Stimulated activated CD8-positive, alpha-beta memory T cell treated with anti-CD3 and anti-CD28 coated beads, Interleukin-7, amount 100 ng/mL, for 4 hours (primary cell): ENCODE measurements at places on chromosomes 5 and 9.

GRCh38 chr5:136023958-136024541 lies 4.7 kb upstream of the TGFBI start:
- DNase-seq: no peak

- DNase-seq: no peak
These were observed 379.1 kb downstream of the ENC1 start for GRCh38 chr5:74261421-74261820.

DNA sequence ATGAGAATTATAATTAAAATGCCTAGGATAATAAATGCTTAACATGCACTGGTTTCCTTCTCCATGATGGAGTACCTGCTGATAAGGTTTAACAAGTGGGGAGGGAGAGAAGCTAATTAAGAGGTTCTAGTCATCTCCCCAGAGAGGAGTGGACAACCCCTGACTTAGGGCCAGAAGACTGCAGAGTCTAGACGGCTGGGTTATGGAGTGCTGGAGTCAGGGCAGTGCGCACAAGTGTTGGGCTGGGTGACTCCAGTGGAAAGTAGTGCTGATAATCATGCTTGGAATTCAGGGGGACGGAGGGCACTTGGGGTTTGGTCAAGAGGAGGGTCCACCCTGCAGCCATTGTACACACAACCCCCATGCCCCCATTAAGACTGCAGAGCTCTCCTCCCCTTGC lies 32.8 kb upstream of the TGFBI start:
- DNase-seq: no peak

GRCh38 chr5:35482167-35482755 lies 135.4 kb upstream of the SPEF2 start:
- no peak for DNase-seq
